ENCODE measurements at places on chromosomes 11 and 22.

DNA sequence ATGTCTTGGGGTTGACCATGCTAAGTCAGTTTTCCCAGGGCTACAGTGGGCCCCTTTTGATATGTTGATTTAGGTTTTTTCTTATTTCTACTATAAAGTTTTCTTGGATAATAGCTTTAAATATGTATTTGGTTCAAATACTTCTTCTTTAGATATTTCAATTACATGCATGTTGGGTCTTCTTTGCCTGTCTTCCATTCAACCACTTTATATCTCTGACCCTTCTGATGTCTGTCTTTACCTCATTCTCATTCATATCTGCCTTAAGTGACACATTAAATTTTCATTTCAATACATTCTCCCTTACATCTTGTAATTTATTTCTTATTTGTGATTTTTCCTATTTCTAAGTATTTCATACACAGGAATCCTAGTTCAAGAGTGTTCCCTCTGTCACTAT lies 10.5 kb downstream of the SLC36A4 start:
- DNase-seq = no peak

DNA sequence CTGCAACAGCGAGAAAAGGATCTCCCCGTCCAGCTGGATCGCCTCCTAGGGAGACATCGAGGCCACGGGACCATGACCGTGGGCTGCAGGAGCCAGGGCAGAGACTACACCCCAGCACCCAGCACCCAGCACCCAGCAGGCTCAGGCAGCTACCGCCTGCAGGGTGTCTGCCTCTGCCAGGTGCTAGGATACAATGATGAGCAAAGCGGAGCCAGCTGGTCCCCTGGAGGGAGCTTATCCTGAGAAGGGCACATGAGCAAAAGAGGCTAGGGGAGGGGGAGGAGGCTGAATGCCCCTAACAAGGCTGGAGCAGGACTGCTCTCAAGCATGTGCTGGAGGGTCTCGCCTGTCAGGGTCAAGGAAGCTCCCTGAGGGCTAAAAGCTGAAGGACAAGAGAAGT lies 4.8 kb upstream of the CASTOR1 start:
- no peak for DNase-seq

DNA sequence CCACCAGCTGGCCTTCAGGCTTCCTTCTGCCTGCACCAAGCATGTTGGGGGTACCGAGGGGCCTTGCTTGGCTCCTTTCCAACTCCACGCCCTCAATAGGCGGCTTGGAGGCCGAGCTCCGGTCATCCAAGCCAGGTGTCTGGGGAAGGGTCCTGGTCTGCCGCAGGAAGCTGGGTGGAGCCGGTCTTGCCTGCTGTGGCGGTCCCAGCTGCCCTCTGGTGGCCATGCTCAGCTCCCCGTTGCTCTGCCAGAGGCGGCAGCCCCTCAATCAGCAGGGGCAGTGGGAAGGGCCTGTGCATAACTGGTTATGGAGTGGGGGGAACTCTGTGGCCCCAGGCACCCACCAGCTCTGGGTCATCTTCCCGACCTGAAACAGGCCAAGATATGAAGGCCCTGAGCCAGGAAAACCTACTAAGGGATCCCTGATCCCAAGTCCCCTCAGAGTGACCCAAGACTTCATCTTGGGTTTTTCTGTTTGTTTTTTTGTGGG lies 3.2 kb downstream of the ARVCF start:
- DNase-seq = peak; percentile 10

DNA sequence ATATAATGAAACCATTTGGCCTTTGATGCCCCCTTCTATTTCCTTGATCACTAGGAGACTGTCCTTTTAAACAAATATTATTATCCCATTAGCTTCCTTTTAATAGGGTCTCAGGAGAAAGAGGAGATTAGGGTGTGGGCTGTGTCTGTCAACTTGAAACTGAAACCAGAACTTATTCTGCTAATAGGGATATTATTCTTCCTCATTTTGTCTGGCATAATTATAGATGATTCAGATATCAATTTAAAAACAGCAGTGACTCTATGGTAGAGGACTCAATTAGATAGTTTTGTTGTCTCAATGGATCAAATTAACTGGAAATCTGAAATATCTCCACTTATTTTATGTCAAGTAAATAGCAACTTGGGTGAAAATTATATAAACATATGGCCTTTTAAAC lies 584.9 kb upstream of the CCDC90B start:
- no peak for DNase-seq

DNA sequence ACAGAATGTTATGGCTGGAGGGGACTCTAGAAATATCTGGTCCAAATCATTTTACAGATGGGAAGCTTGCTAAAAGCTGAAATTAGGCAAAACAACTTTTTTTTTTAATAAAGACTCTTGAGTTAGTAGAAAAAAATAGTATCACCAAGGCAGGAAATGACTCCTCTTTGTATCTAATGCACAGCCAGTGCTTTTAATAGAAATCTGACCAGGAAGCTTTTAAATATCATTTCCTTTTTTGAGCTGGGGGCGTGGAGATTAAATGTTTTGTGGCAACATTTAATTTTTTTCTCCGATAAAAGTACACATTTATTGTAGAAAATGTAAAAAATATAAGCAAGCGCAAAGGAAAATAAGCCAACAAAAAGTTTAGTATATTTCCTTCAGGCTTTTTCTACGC lies 22.5 kb downstream of the TRAF6 start:
- DNase-seq = no peak

- no peak for DNase-seq
Observed at GRCh38 chr11:70933981-70934583, 318.3 kb downstream of the SHANK2 start.

GRCh38 chr11:10291801-10292638 lies 2.0 kb downstream of the SBF2 start:
- no peak for DNase-seq

- DNase-seq = no peak
Observed at GRCh38 chr11:47005441-47005840, 68.9 kb downstream of the CSTPP1 start.

DNA sequence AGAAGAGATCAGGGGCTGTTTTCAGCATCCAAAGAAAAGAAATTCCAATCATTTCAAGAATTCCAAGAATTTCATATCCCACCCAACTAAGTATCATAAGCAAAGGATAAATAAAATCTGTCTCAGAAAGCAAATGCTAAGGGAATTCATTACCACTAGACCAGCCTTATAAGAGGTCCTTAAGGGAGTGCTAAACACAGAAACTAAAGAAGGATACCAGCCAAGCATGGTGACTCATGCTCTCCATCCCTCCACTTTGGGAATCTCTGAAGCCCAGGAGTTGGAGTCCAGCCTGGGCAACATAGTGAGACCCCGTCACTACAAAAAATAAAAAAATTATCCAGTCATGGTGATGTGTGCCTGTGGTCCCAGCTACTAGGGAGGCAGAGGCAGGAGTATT lies 17.8 kb downstream of the FADD start:
- no peak for DNase-seq

DNA sequence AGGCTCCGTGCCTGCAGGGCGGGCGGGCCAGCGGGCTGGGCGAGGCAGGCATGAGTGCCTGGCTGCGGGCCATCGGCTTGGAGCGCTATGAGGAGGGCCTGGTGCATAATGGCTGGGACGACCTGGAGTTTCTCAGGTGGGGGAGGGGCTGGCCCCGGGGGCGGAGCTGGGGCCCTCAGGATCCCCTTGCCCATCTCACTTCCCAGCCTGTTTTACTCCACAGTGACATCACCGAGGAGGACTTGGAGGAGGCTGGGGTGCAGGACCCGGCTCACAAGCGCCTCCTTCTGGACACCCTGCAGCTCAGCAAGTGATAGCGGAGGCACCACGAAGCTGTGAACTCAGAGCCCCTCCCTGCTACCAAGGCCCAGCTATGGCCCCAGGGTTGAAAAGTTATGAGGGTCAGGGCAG lies 5.9 kb downstream of the PHOX2A start:
- DNase-seq = peak; percentile 63

DNA sequence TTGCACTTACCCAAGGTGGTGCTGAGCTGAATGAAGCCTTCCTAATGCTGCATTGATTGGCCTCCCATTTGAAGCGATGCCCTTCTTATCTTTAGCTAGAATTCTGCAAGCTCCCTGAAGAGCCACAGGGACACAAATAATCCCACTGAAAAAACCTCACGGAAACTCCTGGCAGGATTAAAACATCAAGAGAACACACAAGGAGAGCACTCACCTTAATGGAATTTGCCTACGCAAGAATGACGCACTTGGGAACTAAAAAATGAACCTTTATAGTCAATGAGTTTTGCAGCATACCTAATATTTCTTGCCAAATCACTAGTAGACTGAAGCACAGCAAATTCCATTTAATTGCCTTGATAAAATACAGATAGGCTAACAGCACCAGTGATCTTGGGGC lies 232.8 kb upstream of the UBASH3B start:
- no peak for DNase-seq

DNA sequence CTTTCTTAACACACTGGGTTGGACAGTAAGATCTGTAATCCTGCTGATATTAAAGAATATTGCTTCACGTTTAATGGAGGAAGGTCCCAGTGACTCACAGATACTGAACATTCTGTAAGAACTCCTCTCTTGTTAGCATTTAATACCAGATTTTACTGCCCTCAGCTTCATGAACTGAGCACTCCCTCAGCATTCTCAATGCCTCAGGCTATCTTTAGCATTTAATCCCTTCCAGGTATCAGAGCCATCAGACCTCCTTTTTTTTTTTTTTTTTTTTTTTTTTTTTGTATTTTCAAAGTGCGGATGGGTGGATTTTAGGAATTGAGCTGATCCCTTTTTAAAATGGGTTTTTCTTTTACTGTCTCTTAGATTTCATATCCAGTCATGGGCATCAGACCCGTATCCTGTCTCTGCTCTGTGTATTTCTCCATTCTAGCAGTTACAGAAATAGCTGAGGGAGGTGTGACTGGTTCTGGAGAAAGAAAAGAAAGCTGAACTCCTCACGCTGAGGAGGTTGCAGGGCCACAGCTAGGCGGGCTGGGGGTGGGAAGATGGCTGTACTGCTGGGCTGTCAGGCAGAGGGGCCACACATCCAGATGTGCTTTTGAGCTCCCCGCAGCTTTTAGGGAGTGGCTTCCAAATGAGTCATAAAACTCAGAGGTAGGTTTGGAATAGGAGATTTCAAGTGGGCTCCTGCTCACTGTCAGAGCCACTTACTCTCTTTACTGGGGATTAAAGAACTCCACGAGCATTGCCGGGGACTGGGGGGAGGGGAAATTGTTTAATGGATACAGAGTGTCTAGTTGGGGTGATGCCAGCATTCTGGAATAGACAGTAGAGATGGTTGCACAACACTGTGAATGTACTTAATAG lies 97.0 kb downstream of the SYT9 start:
- DNase-seq = no peak

GRCh38 chr11:133053124-133053776 lies 479.1 kb downstream of the OPCML start:
- no peak for DNase-seq

- no peak for DNase-seq
Observed at GRCh38 chr11:116840224-116840745, 2.9 kb upstream of the APOA1 start.

- no peak for DNase-seq
Observed at GRCh38 chr11:133895551-133895950, 50.2 kb upstream of the SPATA19 start.

DNA sequence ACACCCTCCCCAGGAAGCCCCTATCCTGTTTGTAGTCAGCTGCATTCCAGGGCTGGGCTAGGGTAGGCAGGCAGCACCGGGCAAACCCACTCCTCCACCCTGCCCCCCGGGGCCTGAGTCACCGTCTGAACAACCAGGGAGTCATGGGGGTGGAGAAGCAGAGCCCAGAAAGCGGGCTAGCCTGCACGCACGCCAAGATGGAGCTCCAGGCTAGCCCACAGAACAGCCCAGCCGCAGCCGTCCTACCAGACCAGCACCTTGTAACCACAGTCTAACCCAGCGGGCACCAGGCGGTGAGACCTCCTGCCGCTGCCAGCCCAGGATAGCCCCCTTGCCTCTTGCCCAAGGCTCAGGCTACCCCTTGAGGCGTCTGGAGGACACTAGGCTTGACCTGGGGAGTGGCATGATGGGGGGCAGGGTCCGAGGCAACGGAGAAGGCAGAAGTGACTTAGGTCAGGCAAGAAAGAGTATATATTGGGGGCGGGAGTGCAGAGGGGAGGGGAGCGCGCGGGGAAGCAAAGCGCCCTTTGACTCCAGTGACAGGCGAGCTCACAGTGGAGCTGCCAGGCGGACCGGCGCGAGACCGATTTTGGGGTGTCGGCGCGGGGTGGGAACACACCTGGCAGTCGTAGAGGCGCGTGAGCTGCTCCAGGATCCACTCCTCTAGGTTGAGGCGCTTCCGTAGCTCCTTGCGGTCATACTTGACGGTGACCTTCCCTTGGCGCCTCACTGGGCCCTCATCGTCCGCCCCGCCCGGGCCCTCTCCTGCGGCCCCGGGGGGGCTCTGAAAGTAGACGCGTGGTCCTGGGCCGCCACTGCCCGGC lies 734 bp downstream of the PPP1R14B start:
- peak; percentile 83 for DNase-seq

- no peak for DNase-seq
Observed at GRCh38 chr11:132907651-132908413, 624.5 kb downstream of the OPCML start.

DNA sequence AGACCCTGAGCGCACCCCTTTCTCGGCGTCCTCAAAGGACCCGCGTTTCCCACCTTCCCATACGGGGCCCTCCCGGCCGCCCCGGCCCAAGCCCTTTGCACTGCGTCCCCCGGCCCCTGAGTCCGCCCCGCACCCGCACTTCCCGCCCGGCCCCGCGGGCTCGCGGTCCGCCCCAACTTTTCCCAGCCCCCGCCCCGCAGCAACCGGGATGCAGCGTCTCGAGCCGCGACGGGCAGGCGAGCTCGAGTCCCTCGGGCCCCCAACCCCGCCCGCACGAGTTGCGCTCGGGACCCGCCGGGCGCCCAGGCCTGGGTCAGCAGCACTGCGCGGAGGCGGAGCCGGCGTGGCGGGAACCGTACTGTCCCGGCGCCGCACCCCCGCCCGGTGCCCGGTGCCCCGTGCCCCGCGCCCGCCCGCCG lies 371 bp downstream of the SMCO4 start:
- no peak for DNase-seq

DNA sequence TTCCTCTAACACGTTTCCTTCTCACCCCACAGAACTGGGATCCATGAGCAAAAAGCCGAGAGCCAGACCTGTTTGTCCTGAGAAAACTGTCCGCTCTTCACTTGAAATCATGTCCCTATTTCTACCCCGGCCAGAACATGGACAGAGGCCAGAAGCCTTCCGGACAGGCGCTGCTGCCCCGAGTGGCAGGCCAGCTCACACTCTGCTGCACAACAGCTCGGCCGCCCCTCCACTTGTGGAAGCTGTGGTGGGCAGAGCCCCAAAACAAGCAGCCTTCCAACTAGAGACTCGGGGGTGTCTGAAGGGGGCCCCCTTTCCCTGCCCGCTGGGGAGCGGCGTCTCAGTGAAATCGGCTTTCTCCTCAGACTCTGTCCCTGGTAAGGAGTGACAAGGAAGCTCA lies 24.0 kb downstream of the CD5 start:
- DNase-seq = no peak

All from stimulated activated CD4-positive, alpha-beta T cell treated with anti-CD3 and anti-CD28 coated beads, Interleukin-1b, Interleukin-23, amount 100 ng/mL, for 48 hours (primary cell).